Bronchial epithelial cell (primary cell): ENCODE measurements at places on chromosomes 1 and 21.
A peak's percentile ranks its signal among the peaks of the same experiment; 100 is the strongest.

- DNase-seq = no peak
These were observed 34.0 kb downstream of the CHAF1B start for GRCh38 chr21:36419241-36419640.

GRCh38 chr1:223233410-223234169, 90.5 kb upstream of the TLR5 start:
- peak; percentile 95 for DNase-seq

DNA sequence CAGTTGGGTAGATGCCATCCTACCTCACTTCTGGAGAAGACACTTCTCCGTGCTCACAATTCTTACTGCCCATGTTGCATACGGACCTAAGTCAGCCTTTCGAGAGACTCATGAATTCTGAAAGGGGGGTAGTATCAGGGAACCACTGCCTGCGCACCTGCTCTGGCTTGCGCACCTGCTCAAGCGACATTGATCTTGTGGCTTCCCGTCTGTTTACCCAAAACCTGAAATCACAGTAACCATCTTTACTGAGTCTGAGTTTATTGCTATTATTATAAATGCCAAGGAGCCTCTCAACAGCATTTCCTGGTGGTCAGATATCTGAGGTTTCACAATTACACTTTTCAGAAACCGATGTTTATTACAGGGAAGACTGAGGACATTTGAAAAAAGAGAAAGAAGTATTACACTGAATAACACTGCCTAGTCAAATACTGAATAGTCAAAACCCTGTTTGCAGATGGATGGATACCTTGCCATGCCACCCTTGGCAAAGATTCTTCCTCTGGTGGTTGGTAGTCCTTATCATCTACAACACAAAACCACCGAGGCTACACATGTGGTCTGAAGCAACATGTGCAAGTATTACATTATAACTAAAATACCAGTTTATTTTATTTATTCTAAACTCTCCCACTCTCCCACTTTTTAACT, 208.7 kb downstream of the SIPA1L2 start:
- DNase-seq = no peak

GRCh38 chr21:37534431-37534830, 167.9 kb downstream of the DYRK1A start:
- no peak for DNase-seq

GRCh38 chr21:31397939-31398338, 53.9 kb upstream of the TIAM1 start:
- DNase-seq = peak; percentile 14

GRCh38 chr1:58901008-58901407, 117.2 kb upstream of the JUN start:
- DNase-seq = no peak

GRCh38 chr1:5918275-5918649, 74.0 kb downstream of the NPHP4 start:
- DNase-seq = no peak

GRCh38 chr1:21335750-21336224, 45.5 kb upstream of the ECE1 start:
- DNase-seq = peak; percentile 77

DNA sequence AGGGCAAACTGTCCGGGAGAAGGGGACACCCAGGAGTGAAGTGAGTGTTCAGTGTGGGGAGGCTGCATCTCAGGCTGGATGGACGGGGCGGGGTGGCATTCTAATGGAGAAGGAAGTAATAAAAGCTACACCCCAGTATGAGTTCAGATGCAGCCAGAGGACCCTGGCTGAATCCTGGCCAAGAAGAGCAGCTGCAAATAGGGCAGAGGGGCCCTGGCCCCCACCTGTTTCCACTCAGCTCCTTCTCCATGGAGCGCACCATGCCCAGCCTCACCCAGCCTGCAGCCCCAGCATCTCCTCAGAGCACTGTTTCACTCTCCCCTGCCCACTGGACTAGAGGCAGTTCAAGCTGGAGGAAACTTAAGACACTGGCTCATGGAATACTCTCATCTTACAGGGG, 46.4 kb downstream of the KCND3 start:
- DNase-seq = no peak

- DNase-seq = peak; percentile 4
These were observed 81.8 kb upstream of the PLXNA2 start for GRCh38 chr1:208326033-208326432.

DNA sequence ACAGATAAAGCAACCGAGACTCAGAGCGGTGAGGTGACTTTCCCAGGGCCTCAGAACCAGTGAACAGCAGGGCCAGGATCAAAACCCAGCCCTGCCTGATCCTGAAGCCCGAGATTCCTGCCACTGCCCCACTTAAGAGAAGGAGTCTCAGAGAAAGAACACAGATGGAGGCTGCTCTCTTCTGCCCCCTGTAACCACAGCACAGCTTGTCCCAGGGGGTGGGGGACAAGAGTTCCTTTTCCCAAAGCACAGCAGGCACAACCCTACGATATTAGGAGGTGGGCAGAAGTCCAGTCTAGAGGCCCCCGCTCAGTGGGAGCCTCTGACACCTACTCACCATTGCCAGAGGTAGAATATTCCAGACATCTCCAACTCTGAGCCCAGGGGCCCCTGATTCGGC, 24.0 kb upstream of the VWA5B1 start:
- DNase-seq = no peak

DNA sequence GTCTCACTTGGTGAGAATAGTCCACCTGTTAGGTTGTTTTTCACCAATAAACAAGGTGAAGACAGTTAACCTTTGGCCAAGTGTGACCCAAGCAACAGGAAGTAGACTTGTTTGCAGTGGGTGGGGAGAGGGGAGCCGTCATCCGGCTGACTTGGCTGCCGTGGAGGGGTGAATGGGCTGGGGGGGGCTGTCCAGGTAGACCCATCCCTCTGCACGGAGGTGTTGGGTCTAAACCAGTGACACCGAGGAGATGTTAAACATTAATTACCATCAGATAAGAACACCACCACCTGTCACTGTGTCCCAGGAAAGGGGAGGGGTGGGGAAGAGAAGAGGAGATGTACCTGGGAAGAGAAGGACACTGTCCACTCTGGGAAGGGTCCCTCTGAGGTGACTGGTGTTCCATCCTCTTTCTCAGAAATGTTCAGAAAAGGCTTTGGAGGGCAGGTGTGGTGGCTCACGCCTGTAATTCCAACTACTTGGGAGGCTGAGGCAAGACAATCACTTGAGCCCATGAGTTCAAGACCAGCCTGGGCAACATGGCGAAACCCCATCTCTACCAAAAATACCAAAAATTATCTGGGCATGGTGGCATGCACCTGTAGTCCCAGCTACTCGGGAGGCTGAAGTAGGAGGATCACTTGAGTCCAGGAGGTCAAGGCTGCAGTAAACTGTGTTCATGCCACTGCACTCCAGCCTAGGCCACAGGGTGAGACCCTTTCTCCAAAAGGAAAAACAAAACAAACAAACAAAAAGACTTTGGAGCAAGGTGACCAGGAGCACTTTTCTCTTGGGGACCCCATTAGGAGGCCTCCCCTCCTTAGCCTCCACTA, 6.7 kb upstream of the MYOM3 start:
- no peak for DNase-seq

DNA sequence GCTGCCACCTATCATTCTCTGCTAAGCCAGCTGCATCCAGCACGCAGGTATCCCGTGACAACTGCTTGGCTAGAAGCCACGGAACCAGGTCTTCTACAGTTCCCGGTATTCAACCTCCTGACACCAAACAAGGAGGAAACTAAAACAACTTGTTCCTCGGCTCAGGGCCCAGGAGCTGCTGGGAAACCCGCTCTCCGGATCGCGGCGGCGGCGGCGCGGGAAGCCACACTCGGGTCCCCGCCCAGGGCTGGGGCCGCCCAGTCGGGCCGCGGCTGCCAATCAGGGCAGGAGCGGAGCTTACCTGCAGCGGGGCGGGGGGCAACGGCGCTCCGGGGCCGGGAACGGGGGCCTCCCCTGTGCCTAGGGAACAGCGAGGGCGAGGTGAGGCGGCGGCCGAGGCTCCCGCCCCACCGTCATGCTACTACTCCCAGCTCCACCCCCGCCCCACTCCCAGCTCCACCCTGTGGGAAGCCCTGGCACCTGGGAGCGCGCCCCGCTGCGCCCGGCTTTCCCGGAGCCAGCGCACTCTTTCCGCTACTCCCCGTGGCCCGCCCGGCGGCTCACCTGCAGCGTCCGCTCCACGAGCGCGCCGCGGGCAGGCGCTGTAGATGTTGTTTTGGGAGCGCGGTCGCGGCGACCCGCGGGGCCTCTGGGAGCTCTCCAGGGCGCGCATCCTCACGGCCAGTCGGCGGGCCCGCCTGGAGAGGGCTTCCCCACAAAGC, 12.1 kb downstream of the IL24 start:
- DNase-seq = peak; percentile 72

- no peak for DNase-seq
These were observed 20.7 kb downstream of the GALNT2 start for GRCh38 chr1:230087717-230088105.

DNA sequence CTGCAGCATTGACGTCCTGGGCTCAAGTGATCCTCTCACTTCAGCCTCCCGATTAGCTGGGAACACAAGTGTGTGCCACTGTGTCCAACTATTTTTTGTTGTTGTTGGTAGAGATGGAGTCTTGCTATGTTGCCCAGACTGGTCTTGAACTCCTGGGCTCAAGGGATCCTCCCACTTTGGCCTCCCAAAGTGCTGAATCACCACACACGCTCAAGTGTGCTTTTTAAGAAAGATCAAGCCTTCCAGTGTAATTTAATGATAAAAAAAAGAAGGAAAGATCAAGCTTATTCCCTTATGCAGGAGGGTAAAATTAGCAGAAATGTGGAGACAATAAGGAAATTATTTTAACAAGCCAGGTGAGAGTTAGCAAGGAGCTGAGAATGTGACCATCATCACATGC, 61.1 kb upstream of the SERBP1 start:
- DNase-seq = no peak

- no peak for DNase-seq
These were observed 201.5 kb downstream of the PDE4B start for GRCh38 chr1:65994223-65994622.

DNA sequence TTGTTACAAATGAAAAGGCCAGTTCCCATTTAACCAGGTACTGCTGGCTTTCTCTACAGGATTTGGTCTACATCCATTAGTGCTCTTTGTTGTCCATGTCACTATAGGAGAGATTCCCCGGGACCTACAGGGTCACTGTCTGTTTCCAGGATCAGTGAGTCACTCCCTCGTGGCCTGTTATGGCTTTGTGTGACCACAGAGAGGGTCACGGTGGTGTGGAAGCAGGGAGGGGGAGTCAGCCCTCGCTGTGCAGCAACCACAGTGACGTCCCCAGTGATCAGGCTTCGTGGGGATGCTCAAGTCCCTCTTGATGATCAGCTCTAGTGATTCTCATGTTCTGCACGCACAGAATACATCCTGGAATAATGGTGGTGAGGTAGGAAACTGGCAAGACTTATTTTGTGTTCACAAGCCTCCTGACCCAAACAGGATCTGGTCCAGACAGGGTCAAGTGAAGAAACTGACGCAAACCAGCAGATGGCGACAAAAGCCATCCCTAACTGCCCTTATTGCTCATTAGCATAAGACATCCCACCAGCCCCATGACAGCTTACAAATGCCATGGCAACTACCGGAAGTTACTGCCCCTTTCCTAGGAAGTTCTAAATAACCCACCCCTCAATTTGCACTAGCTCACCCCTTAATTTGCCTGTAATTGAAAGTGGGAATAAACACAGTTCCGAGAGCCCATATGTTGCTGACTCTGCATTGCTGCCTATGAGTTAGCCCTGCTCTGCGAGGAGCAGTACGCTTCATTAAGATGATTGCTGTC, 98.5 kb downstream of the DISC1 start:
- peak; percentile 53 for DNase-seq

DNA sequence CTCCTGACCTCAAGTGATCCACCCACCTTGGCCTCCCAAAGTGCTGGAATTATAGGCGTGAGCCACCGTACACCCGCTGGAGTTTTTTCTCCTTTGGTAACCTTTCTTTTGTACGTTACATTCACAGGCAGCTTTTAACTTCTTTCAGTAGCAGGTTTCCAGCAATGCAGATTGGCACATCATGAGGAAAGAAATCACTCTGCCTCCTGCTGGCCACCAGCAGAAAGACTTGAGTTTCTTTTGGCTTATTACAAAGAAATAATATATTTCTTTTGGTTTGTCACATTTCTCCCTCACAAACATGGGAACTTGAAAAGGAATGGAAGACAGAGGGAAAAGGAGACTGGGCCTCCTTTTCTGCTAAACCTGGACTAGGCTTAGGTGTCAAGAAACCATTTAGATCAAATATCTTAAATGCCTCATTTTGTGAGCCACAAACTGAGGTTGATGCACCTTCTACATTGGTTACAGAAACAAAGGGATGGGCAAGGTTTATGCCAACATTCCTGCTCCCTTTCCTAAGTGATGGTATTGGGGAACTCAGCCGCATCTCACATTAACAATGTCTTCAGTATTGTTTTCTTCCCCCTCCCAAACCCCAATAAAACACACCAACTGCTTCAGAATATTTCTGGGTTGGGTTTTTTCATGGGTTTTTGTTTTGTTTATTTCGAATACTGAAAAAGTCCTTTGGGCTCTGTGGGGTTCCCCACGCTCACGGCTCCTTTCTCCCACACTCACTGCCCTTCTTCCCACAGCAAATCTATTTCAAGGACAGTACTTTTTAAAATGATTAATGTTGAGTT, 7.7 kb downstream of the ENSA start:
- DNase-seq = peak; percentile 46

GRCh38 chr1:15639931-15640330, 22.7 kb downstream of the DDI2 start:
- DNase-seq = no peak

- DNase-seq = no peak
These were observed 11.5 kb downstream of the RO60 start for GRCh38 chr1:193070942-193071341.

GRCh38 chr1:235156740-235157139, 4.3 kb downstream of the RBM34 start:
- no peak for DNase-seq

- no peak for DNase-seq
These were observed 319.2 kb downstream of the NTNG1 start for GRCh38 chr1:107460035-107460434.

- peak; percentile 63 for DNase-seq
These were observed 502.3 kb downstream of the KCNT2 start for GRCh38 chr1:196105901-196106300.

GRCh38 chr1:172650474-172651193, 8.3 kb upstream of the FASLG start:
- peak; percentile 87 for DNase-seq

GRCh38 chr1:203225071-203225470, 4.4 kb downstream of the CHIT1 start:
- DNase-seq = no peak

GRCh38 chr1:244050835-244051444, at the start of gene ZBTB18:
Gene ZBTB18 (plus strand): TSS chr1:244051283. CDS start chr1:244051432, 149 bp downstream.
- DNase-seq = no peak

- no peak for DNase-seq
These were observed 25.4 kb downstream of the CFAP57 start for GRCh38 chr1:43197343-43198127.

- DNase-seq = no peak
These were observed 1153.9 kb upstream of the NCAM2 start for GRCh38 chr21:19844334-19844733.

- DNase-seq = peak; percentile 86
These were observed 315.3 kb downstream of the TPR start for GRCh38 chr1:186059752-186060151.

GRCh38 chr1:41536361-41536802, 51.9 kb upstream of the EDN2 start:
- DNase-seq = no peak

- no peak for DNase-seq
These were observed 38.8 kb downstream of the TBX15 start for GRCh38 chr1:118949315-118949714.

- DNase-seq = no peak
These were observed 20.0 kb upstream of the WARS2 start for GRCh38 chr1:119160409-119160808.

GRCh38 chr1:84000954-84001495, 2.1 kb upstream of the TTLL7 start:
- no peak for DNase-seq

GRCh38 chr1:159071970-159072582, 4.5 kb downstream of the AIM2 start:
- DNase-seq = peak; percentile 75
